ENCODE measurements at places on chromosomes 7 and 10.

- no peak for DNase-seq
Measured at GRCh38 chr10:110629680-110630191, 14.4 kb upstream of the RBM20 start.

DNA sequence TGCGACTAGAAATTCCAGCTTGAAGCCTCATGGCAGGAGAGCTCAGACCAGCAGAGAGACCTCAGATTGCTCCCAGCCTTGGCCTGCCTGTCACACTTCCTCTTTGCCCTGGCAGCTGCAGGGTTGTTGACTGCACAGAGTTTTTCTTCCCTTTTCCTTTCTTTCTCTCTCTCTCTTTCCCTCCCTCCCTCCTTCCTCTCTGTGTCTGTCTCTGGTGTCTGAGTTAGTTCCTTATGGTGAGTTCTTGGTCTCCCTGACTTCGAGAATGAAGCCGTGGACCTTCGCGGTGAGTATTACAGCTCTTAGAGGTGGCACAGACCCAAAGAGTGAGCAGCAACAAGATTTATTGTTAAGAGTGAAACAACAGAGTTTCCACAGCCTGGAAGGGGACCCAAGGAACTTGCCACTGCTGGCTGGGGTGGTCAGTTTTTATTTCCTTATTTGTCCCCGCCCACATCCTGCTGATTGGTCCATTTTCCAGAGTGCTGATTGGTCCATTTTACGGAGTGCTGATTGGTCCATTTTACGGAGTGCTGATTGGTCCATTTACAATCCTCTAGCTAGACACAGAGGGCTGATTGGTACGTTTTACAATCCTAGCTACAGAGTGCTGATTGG, 266.3 kb downstream of the RPS24 start:
- no peak for DNase-seq

- no peak for DNase-seq
Measured at GRCh38 chr10:127757033-127757432, 20.0 kb downstream of the FOXI2 start.

DNA sequence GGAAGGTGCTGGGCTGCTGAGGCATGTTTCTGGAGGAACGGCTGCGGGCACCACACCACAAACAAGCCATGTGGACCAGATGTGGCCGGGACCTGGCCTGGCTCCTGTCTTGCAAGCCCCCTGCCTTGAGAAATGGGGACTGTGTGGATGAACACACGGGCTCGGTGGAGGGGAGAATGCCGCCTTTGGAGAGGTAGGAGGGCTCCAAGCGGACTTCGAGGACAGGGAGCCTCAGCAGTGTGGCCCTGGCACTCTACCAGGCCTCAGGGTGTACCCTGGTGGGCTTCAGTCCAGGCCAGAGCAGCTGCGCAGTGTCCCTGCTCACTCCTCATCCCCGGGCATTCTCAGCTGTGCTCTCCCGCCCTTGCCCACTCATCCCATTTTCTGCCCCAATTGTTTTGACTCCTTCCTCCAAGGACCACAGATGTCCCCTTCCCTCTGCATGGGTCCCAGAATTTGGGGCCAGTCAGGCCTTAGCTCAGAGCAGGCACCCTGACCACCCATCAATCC, 31.5 kb downstream of the PWWP2B start:
- DNase-seq, result no peak

DNA sequence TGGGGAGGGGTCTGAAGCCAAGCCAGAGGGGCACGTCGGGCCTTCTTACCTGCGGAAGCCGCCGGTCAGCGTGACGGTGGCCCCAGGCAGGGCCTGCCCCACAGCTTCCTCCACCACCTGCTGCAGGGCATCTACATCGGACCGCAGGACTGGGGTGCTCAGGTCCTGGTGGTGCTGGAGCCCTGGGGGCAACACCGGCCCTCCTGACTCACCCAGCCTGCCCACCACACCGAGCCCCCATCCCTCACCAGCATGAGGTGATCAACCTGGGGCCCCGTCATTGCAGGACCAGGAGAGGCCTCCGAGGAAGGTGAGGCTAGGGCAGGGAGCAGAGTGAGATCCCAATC, 8.0 kb downstream of the POLM start:
- DNase-seq, result no peak

GRCh38 chr10:30172673-30173072, 113.3 kb upstream of the JCAD start:
- DNase-seq, result no peak

DNA sequence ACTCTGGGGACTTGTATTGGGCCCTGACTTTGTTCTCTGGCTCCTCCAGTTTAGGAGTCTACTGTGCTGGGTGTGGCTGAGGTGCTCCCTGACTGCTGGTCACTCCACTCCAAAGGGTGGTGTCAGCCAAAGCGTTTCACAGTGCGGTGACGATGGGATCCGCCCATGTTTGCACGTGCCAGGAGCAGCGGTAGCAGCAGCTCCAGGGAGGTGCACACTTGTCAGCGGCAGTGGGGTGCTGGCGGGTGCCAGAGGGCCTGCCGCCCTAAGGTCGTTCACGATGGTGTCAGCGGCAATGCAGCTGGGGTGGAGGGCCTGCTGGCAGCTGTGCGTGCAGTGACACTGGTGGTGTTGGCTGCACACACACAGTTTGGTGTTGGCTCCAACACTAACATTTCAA, 268.5 kb upstream of the AKR1E2 start:
- DNase-seq, result no peak

DNA sequence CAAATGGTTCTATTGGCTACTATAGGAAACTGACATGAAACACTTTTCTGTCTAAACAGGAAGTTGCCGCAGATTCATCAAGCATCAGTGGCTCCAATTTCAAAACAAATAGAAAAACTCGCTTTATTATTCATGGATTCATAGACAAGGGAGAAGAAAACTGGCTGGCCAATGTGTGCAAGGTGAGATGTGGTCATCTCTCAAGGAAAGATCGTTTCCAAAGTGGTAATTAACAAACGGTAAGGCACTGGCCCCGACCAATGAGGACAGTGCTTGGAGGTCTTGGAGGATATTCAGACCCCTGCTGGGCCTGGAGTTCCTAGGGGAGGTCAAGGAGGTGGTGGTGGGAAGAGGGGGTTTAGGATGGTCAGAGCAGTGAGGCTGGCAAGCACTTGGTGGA, 2.6 kb downstream of the PNLIP start:
- no peak for DNase-seq

DNA sequence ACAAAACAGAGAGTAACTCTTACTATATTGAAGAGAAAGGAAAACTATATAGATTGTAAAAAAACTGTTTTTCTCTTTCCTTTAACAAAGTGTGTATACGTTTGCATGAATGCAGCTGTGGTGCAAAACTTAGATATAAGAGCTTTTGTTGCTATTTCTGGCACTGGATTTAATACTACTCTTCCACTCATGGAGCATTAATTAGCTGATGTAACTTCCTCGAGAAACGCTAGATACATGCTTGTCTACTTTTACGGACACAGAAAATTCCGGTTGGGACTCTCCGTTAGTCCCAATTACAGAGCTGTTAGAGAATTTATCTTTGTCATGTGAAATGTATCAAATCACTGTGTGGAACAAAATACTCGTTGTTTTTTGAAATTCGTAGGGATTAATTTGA, 135.5 kb downstream of the ZNF22 start:
- DNase-seq, result no peak

- no peak for DNase-seq
Measured at GRCh38 chr7:100602889-100603725, 944 bp downstream of the PCOLCE start.

- DNase-seq, result no peak
Measured at GRCh38 chr7:27438881-27439589, 196.4 kb downstream of the EVX1 start.
